ENCODE measurements at places on chromosomes 16 and 17.

DNA sequence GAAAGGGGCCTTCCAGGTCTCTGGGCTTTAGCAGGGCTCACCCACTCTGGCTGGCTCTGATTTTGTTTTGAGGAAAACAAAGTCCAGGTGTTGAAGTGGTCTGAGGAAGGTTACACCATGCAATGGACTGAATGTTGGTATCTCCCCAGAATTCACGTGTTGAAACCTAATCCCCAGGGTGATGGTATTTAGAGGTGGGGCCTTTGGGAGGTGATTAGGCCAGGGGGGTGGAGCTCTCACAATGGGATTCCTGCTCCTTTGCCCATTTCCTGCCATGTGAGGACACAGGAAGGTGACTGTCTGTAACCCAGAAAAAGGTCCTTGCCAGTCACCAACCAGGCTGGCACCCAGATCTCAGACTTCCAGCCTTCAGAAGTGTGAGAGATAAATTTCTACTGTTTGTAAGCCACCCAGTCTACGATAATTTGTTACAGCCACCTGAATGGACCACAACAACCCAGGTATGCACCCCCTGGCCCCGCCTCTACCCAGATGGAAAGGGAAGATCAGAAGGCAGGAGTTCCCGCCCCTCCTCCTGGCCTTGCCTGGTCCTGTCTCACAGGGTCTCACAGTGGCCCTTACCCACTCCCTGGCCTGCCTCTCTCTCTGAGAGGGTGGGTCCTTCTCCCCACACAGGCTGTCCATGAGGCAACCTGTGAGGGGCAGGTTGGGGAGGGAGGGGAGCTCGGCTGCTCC is 32.0 kb downstream of the LRRC75A start:
- DNase-seq = peak; percentile 87

DNA sequence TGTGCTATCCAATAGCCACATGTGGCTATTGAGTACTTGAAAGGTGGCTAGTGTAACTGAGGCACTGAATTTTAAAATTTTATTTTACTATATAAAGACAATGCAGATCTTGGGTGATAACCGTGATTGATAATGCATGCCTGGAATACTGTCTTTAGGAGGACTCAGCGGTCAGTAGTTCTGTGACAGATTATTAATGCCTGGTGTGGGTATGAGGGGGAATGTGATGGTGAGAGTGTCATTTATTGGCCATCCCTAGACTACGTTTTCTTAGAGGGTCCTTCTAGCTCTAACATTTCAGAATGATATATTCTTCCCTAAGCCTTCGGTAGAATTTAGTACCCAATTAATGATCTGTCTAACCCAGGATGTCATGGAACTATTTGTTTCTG is 157.6 kb downstream of the CPPED1 start:
- DNase-seq = no peak

GRCh38 chr17:8614988-8615387 is 15.5 kb downstream of the MYH10 start:
- DNase-seq = no peak

DNA sequence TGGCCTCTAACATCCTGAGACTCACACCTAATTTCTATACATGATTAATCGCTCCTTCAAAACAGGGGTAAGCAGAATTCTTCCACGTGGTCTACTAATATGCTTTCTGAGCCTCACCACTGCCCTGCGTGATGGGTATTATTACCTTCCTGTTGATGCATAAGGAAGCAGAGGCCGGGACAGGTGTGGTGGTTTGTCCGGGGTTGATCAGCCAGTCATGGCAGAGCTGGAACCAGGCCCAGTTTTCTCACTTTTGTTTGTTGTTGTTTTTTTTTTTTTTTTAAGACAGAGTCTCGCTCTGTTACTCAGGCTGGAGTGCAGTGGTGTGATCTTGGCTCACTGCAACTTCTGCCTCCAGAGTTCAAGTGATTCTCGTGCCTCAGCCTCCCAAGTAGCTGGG is 31.2 kb downstream of the RNF135 start:
- no peak for DNase-seq

DNA sequence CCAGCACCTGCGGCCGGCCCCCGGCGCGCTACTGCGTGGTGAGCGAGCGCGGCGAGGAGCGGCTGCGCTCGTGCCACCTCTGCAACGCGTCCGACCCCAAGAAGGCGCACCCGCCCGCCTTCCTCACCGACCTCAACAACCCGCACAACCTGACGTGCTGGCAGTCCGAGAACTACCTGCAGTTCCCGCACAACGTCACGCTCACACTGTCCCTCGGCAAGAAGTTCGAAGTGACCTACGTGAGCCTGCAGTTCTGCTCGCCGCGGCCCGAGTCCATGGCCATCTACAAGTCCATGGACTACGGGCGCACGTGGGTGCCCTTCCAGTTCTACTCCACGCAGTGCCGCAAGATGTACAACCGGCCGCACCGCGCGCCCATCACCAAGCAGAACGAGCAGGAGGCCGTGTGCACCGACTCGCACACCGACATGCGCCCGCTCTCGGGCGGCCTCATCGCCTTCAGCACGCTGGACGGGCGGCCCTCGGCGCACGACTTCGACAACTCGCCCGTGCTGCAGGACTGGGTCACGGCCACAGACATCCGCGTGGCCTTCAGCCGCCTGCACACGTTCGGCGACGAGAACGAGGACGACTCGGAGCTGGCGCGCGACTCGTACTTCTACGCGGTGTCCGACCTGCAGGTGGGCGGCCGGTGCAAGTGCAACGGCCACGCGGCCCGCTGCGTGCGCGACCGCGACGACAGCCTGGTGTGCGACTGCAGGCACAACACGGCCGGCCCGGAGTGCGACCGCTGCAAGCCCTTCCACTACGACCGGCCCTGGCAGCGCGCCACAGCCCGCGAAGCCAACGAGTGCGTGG is 1.5 kb downstream of the NTN1 start:
- DNase-seq = peak; percentile 69

GRCh38 chr17:79255926-79256585 is 181.4 kb downstream of the ENGASE start:
- DNase-seq = no peak
